ENCODE measurements at places on chromosomes 6 and 20.
A peak's percentile ranks its signal among the peaks of the same experiment; 100 is the strongest.

DNA sequence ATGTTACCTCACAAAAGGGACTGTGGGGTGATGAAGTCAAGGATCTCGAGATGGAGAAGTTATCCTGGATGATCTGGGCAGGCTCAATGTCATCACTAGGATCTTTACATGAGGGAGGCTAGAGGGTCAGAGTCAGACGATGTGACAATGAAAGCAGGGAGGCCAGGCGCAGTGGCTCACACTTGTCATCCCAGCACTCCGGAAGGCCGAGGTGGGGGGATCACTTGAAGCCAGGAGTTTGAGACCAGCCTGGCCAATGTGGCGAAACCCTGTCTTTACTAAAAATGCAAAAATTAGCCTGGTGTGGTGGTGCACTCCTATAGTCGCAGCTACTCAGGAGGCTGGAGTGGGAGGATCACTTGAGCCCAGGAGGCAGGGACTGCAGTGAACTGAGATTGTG is 68.8 kb downstream of the TTLL2 start:
- no peak for DNase-seq

- DNase-seq, result no peak
These were observed 63.0 kb downstream of the EZR start for GRCh38 chr6:158756126-158756525.

GRCh38 chr6:21164768-21165326 is 428.7 kb upstream of the SOX4 start:
- DNase-seq, result no peak

GRCh38 chr6:30029588-30029987 is 31.5 kb upstream of the POLR1H start:
- DNase-seq, result no peak

DNA sequence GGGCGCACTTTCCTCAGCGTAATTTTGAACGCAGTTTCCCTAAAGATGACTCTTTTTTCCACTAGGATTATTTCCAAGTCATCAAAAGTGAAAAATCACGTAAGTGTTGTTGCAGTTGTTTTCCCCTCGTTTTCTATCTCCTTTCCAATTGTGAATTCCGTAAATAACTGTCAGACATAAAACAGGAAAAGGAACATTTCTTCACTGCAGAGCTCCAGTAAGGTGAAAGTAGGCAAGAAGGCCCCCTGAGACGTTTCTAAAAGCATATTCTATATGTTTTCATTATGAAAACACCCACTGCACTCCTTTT is 17.8 kb downstream of the HIVEP2 start:
- no peak for DNase-seq

DNA sequence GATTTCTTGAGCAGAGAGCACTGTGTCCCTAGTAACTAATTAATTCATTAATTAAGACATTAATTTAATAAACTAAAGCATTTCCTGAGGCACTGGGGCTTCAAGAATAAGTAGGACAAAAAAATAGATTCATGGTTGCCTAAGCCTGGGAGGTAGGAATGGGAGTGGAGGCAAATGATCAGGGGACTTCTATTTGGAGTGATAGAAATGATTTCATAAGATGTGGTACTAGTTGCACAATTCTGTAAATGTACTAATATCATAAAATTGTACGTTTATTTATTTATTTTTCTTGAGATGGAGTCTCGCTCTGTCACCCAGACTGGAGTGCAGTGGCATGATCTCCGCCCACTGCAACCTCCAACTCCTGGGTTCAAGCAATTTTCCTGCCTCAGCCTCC is 287.2 kb downstream of the KHDC1L start:
- no peak for DNase-seq

GRCh38 chr6:150072201-150072600 is 3.3 kb upstream of the ULBP3 start:
- DNase-seq, result no peak

DNA sequence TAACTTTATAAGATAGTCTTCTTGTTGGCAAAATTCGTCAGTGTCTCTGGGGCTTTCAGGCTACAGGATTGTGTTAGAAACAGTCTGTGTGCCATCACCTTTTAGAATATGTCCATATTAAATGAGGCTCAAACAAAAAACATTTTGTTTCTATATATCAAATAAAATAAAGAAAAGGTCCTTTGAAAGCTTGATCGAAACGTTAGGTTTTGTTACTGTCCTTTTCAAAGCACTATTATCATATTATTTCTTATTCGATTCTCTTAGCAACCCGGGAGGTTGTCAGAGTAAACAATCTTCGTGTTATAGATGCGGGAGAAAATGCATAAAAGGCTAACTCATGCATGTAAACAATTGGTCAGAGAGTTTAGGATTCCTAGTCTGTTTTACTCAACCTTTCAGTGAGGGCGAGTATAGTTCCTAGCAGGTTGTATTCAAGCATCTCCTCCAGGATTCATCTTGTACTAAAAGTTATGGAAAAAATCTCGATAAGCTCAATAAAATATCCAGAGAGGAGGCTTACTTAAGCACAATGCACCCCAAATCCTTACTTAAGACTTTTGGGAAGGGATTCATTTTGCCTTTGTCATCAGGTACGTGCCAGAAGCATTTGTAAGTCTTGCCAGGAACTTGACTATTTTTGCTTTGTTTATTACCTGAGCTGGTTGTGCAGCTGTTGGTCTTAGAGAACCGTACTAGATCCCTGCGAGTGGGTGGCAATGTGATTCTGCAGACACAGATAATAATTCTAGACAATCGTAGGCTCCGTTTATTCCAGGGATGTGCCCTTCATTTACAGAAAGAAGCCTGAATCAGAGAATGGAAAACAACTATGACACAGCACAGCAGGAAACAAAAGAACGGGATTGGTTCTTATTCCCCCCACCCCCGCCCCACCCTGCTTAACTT is 159.6 kb upstream of the ZNF217 start:
- DNase-seq, result no peak

- no peak for DNase-seq
These were observed 8.2 kb upstream of the AHCY start for GRCh38 chr20:34311118-34312023.

- DNase-seq, result no peak
These were observed 41.2 kb upstream of the JAG1 start for GRCh38 chr20:10715035-10715434.

GRCh38 chr6:11097476-11097875 is 3.8 kb downstream of the SMIM13 start:
- no peak for DNase-seq

GRCh38 chr20:37396416-37397075 is 50.6 kb downstream of the SRC start:
- no peak for DNase-seq

GRCh38 chr20:58106143-58106750 is 122.2 kb downstream of the ANKRD60 start:
- no peak for DNase-seq

- DNase-seq, result no peak
These were observed 26.6 kb downstream of the NSFL1C start for GRCh38 chr20:1440024-1440423.

- DNase-seq, result peak; percentile 5
These were observed 290.6 kb upstream of the ZNF337 start for GRCh38 chr20:25987073-25987927.

- no peak for DNase-seq
These were observed 335.1 kb downstream of the HDGFL1 start for GRCh38 chr6:22904431-22904830.

GRCh38 chr20:51008718-51009117 is 14.2 kb downstream of the KCNG1 start:
- DNase-seq, result no peak

GRCh38 chr6:122347280-122347679 is 52.2 kb upstream of the HSF2 start:
- DNase-seq, result no peak

DNA sequence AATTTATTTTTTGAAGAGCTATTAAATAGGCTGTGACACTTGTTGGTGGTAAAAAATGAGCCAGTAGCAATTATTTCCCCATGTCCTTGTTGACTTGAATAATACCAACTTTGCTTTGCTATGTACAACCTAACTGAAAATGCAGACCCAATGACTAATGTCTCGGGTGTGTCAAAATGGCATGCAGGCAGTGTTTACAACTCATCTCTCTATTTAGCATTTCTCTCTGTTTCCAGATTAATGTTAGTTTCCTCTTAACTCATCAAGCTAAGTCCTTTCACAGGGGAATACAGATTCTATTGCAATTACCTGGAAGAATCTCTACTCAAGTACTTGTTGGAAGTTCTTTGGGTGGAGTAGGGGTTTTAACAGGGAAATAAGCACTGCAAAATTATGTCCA is 504.4 kb downstream of the BCKDHB start:
- DNase-seq, result no peak

DNA sequence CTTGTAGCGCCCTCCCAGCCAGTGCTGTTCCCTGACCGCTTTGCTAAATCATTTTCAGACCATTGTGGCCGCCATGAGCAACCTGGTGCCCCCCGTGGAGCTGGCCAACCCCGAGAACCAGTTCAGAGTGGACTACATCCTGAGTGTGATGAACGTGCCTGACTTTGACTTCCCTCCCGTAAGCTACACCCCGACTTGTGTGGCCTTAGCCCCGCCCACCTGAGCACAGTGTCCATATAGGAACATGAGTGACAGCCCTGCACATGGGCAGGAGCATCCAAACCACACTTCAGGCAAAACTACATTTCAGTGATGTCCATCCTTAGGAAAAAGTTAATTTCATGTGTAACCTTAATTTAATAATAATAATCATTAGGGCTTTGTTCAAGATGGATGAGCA is 51.1 kb downstream of the GNAS start:
- DNase-seq, result no peak

- DNase-seq, result peak; percentile 20
These were observed 5.8 kb upstream of the KIAA0408 start for GRCh38 chr6:127464881-127465459.

GRCh38 chr6:68779366-68779765 is 144.3 kb downstream of the ADGRB3 start:
- DNase-seq, result no peak

GRCh38 chr6:139587469-139587868 is 213.0 kb upstream of the CITED2 start:
- DNase-seq, result no peak

GRCh38 chr6:157343732-157344131 is 20.4 kb upstream of the TMEM242 start:
- no peak for DNase-seq

DNA sequence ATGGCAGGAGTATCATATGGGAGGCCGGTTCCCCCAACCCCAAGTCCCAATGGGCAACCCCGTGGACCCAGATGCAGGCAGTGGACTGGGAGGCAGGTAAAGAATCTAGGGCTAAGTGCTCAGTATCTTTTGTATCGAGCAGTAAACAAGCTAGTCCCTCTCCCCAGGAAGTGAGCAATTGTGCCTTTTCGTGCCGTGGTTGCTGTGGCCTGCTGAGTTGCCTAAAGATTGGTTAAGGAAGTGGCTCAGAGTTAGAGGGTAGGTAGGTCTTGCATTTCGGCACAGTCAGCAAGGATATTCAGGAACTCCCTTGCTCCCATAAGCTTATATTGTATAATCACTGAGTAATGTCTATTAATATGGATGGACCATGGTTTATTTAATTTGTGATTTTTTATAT is 1.3 kb upstream of the DNAH8 start:
- DNase-seq, result no peak

DNA sequence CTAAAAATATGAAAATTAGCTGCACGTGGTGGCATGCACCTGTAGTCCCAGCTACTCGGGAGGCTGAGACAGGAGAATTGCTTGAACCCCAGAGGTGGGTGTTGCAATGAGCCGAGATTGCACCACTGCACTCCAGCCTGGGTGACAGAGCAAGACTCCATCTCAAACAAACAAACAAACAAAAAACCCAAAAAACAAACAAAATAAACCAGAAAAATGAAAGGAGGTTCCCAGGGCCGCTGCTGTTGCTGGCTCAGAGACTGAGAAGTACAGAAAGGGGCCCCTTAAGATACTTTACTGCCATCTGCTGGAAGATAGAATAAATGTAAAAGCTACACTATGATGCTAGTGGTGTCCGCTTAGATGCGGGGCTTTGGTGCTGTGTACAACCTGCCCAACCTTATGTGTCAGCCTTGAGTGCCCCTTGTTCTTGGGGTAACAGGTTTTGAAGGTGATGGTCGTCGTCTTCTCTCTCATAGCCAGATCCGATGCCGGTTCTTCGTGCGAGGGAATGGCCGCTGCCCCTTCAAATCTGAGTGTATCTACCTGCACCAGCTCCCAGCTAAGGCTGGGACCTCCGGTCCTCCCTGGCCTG is 2.8 kb upstream of the FANCE start:
- no peak for DNase-seq

DNA sequence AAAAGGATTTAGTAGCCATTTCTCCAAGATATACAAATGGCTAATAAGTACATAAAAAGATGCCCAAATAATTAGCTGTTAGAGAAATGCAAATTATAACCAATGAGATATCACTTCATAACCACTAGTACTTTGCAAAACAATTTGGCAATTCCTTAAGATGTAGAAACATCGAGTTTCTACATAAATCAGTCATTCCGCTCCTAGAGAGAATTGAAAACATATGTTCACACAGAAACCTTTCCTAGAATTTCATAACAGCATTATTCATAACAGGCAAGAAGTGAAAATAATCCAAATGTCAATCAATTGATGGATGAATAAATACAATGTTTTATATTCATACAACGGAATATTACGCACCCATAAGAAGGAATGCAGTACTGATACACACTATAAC is 20.5 kb upstream of the NT5E start:
- DNase-seq, result no peak

GRCh38 chr6:147221739-147222138 is 17.5 kb downstream of the STXBP5 start:
- DNase-seq, result no peak

DNA sequence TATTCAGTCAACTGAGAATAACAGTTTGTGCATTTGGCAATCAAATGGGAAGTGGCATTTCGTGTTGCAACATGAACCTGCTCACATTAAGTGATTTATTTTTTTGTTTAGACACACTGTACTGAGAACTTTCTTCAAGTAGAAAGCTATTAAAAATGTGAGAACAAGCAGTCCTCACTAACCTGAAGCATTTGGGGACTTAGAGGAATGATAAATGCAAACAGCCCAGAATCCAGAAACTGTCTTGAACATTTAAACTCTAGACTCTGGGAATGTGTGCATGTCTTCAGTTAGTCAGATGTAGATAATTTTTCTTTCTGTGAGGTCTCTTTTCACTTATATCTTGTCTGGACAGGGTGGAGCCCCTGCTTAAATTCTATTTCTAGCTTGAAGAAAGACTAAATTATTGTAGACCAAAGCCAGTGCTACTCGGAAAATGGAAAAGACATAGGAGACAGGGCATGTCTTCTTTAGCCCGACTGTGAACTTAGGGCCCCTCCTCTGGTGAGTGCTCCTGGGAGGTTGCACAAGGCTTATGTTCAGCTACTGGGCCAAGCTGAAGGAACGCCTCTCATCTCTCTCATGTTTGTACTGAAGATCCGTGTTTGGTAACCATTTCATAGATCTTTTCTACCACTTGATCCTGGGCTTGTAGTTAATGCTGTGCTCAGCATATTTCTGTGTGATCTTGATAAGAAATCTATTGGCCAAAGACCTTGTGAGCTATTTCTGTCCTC is 70.1 kb downstream of the SLX4IP start:
- DNase-seq, result no peak

- DNase-seq, result no peak
These were observed 11.5 kb downstream of the TOMM6 start for GRCh38 chr6:41798901-41799558.

GRCh38 chr6:92354270-92354829 is 1065.0 kb downstream of the EPHA7 start:
- DNase-seq, result no peak

GRCh38 chr6:45174045-45174444 is 154.1 kb upstream of the RUNX2 start:
- DNase-seq, result no peak
